NCI-H187 treated with DMSO at 0.1 percent for 48 hours (cell line): ENCODE measurements at places on chromosomes 13 and 19.

GRCh38 chr13:27534108-27534980 is 84.0 kb upstream of the MTIF3 start:
- no peak for DNase-seq

GRCh38 chr13:33550276-33550675 is 264.7 kb upstream of the STARD13 start:
- no peak for DNase-seq

DNA sequence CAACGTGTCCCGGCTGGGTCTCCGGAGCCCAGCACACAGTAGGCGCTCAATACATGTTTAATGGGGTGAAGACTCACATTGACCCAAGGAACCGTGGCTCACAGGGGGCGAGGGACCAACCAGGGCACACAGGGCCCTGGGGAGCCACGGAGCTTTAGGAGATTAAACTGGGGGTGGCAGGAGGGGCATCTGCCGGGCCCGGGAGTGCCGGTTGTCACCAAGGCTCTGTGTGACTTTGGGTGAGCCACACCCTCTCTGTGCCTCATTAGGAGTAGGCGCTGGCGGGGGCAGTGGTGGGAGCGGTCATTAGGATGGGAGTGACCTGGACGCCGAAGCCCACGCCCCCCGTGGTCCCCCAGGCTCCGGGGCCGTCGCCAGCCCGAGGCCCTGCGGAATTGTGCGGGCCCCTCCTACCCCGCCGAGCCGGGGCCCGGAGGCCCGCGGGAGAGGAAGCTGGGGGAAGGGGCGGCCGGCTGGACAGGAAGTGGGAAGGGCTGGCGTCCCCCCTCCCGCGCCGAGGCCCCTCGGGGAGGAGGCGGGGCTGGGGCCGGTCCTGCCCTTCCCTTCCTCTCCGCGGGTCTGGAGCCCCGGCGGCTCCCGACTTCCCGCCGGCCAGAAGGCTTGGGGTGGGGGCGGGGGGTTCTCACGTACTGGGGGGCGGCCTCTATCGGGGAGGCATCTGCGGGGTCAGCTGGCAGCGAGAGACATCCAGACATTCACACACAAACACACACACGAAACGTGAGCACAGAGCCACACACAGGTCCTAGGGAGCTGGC is 1.8 kb upstream of the SSBP4 start:
- DNase-seq: no peak

DNA sequence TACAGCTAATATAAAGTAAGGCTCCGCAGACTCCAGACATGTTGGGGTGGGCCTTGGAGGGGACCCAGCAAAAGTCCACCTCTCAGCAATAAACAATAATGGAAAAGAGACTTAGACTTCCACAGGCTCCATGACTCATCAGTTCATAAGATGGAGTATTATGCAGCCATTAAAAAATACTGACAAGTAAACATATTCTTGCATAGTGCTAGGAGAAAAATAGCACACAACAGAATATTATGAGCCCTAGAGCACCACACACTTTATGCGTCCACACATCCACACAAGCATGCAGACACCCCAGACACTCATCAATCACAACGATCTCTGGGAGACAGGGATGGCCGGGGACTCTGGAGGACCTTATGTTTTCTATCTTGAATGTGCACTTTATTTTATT is 46.0 kb downstream of the PDCD5 start:
- no peak for DNase-seq

DNA sequence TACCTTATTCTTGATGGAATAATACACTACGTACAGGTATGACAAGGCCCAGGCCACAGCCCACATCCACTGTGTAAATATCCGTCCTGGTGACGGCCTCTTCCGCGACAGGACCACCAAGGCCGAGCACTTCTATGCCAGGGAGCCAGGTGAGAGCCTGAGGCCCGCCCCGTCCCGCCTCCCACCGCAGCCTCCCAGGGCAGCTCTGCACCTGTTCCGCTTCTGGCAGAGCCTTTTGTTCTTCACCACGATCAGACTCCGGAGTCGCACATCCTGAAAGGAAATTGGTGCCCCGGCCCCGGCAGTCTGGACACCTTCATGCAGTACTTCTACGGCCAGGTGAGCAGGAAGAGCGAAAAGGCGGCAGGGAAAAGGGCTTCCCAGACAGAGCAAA is 10.6 kb upstream of the ZNF358 start:
- no peak for DNase-seq

DNA sequence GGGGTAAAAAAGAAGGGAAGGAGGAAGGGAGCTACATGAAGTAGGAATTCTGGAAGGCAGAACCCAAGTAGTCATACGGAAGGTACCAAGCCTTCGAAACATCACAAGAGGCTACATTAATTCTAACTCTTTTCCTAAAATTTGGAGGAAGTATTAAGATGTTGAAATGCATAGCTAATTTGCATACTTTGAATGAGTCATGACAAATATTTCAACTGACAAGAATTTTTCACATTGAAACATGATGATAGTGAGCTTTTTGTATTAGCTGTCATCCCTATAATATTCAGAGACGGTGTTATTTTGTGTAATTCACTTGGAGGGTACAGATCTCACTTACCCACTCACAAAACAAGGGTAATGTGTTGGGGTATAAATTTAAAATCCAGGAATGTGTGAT is 9.1 kb upstream of the ACOD1 start:
- DNase-seq: no peak

GRCh38 chr19:31269425-31270127 is 79.7 kb downstream of the TSHZ3 start:
- no peak for DNase-seq

GRCh38 chr19:45468803-45469131 is 971 bp downstream of the FOSB start:
- DNase-seq: no peak

DNA sequence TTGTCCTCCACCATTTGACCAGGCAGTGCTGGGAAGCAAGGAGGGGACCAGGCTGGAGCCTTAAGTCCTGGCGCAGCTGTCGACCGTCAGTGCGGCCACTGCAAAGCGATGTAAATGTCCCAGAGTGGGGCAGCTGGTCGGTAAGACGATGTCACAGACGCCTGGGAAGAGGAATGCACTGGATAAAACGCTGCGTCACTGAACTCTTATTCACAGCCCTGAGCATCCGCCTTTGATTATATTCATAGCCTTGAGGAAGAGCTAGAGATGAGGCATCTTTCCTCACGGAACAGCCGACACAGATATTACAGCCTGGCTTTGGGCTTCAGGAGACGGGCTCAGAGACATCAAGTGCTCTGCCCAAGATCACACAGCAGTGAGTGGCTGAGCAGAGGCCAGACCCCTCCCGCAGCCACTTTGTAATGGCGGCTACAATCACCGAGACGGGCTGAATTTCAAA is 17.6 kb upstream of the TUBGCP3 start:
- no peak for DNase-seq
